ENCODE measurements at places on chromosomes 13 and 19.

- DNase-seq, result no peak
These were observed 11.7 kb downstream of the RFX2 start for GRCh38 chr19:6098574-6098973.

GRCh38 chr13:97311956-97312355 is 89.8 kb downstream of the MBNL2 start:
- no peak for DNase-seq

DNA sequence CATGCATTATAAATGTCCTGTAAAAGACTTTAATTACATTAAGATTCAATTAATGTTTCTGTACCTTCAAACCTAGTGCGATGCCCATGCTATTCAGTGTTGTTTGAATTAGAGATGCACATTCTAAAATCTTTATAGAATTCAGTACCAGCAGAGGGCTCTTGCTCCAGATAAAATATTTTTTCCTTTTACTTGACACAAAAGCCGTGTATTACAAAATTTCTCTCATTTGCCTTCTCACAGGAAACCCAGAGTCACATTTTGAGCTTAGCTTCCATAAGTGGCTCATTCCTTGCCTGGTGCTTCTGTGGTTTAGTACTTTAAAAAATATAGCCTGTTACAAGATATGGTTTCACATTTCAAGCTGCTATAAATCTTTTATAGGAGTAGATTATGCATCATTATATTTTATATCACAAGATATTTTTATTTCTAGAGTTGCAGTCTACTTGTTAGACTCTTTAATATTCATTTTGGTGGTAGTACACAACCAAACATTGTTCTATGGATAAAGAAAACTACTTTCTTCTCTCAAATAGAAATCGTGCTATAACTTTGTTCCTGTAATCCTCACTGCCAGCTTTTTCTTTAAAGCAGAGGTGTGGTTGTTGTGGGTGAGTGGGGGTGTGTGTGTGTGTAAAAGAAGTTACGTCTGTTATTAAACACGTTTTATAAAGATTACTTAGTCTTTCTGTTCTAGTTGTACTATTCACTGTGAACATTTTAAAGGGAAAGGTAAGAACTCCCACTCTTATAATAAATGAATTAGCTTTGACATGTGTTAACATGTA is 101.4 kb downstream of the RNF17 start:
- DNase-seq, result no peak

GRCh38 chr19:45352062-45352461 is 11.5 kb downstream of the KLC3 start:
- DNase-seq, result no peak

GRCh38 chr19:10988921-10989320 is 28.1 kb downstream of the SMARCA4 start:
- no peak for DNase-seq

DNA sequence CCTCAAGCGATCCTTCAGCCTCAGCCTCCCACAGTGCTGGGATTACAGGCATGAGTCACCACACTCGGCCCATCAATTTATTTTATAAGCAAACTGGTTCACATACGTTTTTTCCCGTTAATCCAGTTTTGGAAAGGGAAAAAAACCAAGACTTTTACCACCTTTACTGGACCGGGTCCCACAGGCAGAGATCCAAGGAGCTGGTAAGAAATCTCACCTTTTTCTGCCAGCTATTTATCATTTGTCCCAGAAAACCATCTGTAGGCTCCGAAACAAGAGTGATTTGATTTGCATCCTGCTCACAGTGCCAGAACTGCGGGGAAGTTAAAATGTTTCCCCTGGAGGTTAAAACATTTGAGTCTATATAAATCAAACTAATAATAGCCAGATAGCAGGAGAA is 6.3 kb upstream of the FUT2 start:
- DNase-seq, result no peak

GRCh38 chr13:75357576-75358289 is 124.2 kb downstream of the TBC1D4 start:
- no peak for DNase-seq

DNA sequence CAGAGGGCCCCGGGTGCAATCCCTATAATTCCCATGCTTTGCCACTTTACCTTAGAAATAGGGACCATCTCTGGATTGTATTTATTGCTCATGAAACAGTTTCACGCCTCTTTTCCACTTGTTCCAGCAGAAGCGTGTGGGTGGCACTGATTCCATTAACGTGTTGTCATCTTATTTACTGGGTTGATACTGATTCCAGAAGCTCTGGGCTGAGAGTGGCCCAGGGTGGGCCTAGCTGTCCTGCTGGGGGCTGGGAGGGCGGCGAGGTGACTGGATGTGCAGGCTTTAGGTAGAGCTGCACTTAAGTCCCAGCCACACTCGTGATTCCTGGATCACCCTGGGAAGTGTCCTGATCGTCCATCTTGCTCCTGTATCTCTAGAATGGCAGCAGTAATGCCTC is 155.0 kb downstream of the TEX29 start:
- no peak for DNase-seq

DNA sequence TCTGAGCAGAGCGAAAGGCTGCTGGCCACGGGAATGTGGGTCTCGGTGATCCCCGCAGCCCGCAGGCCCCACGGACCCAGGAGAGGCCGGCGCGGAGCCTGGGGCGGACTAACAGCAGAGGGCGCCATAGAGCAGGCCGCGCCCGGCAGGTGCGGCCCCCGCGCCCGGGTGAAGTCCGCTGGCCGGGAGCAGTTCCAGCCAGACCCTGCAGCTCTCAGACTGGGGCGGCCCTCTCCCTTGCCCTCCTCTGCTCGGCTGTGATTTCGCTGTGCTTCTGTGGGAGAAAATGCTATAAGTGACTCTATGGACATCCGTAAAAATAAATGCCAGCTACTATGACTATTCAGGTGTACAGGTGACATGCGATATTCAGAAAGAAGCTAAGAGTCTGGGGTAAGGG is 37.7 kb downstream of the GSX1 start:
- DNase-seq, result peak; percentile 24

DNA sequence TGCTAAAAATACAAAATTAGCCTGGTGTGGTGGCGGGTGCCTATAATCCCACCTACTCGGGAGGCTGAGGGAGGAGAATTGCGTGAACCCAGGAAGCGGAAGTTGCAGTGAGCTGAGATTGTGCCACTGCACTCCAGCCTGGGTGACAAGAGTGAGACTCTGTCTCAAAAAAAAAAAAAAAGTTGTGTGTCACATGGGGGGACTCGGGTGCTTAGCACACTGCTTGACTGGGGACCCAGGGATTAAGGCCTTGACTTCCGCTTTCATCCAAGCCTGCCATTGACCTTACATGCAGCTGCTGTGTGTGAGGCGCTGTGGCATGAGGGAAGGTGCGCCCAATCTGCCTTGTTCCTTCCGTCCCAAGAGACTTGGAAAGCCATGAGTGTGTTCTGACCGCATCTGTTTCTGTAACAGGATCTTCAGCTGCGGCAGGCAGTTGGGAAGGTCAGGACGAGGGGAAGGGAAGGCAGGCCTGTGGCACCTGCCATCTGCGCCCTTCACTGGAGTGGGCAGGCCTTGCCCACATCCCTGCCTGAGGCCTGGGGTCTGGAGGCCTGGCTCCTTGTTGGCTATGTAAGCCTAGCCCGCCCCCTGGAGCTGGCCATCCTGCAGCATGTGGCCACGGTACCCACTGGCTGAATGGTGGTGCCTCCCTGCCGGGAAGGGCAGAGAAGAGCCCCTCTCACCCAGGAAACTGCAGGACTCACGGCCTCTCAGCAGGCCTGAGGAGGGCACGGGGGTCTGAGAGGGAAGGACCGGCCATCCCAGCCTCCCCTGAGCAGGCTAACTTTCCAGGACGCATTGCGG is 23.0 kb downstream of the PPP1R37 start:
- DNase-seq, result no peak

DNA sequence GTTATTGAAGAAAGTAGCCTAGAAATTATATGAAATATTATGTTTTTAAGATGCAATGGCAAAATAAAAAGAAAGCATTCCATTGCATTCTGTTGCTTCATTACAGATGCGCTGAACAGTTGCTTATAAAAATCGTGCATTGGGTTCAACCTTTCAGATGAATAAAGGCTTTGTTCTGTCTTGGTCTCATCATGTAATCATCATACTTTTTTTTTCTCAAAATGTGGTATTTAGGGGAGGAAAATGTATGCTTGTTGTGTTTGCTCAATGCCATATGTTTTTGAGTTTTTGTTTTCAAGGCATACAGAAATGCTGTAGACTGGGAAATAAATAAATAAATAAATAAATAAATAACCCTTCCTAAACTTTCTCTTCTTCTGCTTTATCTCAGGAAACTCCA is 1.1 kb upstream of the MBNL2 start:
- no peak for DNase-seq

DNA sequence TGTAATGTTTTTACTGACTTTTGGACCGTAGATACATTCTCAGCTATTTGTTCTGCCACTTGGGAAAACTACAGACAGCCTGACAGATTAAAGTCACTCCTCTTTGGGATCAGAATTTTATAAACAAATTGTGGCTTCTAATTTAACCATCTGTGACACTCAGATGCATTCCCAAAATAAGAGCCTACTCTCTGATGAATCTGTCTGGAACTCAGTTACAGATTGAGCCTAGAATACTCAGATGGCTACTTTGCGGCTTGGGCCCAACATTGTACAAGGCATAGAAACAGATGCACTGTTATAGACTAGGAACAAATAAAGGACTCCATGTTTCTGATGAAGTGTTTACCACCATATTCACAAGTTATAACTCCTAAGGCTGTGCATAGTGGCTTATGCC is 291.0 kb upstream of the SLITRK6 start:
- DNase-seq, result no peak

- DNase-seq, result no peak
These were observed 21.7 kb upstream of the LAMP1 start for GRCh38 chr13:113275387-113275786.

GRCh38 chr13:73667756-73668155 is 466.4 kb downstream of the KLF12 start:
- no peak for DNase-seq

- no peak for DNase-seq
These were observed 31.9 kb downstream of the NFIC start for GRCh38 chr19:3398114-3398899.

- no peak for DNase-seq
These were observed 4.8 kb downstream of the C19orf25 start for GRCh38 chr19:1474011-1474764.

DNA sequence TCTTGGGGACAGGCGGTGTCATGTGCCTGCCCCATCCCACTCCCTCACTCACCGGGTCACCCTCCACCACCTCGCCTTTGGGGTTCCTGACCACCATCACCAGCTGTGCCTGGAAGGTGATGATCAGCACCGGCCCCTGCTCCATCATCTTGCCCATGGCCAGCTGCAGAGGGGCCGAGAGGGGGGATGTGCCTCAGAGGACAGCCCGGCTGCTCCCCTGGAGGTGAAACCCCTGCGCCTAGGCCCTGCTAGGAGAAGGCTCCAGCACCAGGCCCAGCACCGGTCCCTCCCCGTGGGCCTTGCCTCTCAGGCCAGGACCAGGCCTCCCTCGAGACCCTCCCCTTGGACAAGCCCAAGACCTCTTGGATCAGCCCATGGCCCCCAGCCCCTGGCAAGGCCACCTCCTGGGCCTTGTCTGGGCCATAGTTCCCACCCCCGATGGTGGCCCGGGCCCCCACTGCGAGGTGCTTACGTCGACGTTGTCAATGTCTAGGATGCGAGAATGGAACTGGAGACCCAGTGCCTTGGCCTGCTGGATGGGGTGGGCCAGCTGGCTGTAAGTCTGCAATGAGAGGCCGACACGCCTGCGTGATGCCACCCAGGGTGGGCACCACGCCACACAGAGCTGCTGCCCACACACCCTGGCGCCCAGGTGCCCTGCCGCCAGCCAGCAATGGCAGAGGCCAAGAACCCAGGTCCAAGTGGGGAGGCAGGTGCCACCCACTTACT is 1.8 kb upstream of the CTXN1 start:
- no peak for DNase-seq

GRCh38 chr19:49387936-49388372 is at the start of gene KASH5:
Gene KASH5 (plus strand): TSS chr19:49388249. CDS start chr19:49390884, 2,635 bp downstream.
- DNase-seq, result peak; percentile 38

DNA sequence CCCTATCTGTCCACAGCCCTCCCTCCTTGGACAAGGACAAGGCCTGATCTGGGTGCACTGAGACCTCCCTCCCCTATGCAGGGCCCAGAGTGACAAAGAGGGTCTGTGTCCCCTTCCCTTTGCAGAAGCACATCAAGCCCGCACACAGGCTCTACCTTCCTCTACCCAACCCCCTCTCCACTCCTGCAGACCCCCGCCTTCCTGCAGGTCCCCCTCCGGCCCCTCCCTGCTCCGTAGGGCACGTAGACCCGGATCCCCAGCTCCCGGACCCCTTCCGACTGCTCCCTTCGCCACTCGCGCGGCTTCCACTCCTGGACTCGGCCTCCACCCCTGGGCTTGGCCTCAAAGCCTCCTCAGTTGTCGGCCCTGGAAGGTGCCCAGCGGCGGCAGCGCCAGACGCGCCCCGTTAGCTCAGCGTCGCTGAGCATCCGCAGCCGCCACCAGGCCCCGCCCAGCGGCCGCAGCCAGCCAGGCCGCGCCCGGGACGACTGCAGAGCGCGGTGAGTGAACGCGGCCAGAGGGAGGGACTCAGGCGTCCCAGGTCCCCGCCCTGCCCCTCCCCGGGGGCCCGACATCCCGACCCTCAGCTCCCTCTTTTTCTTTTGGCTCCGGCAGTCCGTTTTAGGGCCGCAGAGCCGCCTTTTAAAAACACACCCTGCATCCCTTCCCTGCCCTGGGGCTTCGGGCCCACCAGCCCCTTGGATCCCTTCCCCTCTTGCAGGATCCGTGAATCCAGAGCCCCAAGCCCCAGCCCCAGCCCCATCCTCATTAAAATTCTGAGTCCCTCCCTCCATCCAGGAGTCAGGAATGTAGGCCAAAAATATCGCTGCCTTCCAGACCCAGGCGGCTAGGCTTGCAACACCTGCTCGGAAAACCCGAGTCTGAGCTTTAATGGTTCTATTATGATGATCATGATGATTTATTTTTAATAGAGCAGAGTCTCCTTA is 1.5 kb upstream of the MYADM start:
- peak; percentile 82 for DNase-seq

DNA sequence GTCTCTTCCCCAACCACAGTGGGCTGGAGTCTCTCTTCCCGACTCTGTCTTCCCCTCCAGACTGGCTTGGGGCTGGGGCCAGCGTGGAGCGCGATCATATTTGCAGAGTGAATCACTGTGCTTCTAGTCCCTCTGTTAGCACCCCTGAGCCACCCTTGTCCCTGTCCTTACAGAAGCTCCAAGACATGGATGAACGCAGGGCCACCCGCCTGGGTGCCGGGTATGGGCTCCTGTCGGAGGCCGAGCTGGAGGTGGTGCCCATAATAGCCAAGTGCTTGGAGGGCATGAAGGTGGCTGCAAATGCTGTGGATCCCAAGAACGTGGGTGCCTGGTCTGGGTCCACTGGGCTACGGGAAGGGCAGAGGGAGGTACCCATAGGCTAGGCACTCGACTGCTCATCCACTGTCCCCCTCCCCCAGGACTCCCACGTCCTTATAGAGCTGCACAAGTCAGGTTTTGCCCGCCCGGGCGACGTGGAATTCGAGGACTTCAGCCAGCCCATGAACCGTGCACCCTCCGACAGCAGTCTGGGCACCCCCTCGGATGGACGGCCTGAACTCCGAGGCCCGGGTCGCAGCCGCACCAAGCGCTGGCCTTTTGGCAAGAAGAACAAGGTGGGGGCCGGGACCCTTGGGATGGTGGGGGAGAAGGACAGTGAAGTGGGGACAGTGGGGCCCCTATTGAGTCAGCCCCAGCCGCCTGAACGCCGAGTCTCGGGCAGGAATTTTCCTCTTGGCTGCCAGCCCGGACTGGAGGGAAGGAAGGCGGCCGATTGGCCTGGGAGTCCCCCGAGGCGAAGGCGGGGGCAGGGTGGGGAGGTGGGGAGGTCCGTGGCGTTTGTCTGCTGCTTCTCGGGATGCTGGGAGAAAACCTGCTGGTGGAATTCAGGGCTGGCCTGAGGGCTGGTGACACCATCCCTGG is 5.2 kb downstream of the TRIP10 start:
- DNase-seq, result peak; percentile 93
